IPS-NIHi11 (cell line): ENCODE measurements at places on chromosomes 16 and 17.

DNA sequence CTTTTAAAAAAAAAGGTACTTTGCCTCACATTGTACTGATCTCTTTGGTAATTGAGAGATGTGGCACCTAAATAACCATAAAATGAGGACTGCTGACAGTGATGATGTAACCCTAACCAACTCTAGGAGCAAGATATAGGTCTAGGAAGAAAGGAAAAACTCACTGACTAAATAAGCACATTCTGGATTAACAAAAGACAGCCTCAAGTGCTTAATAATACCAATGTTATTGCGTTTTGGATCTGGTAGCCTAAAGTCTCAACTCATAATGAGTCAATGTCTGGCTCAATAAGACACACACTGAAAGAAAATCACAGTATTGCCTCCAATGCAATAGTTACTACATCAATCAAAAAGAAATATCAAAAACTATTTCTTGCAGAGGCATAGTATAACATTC, 3.0 kb downstream of the ERN1 start:
- no peak for DNase-seq

DNA sequence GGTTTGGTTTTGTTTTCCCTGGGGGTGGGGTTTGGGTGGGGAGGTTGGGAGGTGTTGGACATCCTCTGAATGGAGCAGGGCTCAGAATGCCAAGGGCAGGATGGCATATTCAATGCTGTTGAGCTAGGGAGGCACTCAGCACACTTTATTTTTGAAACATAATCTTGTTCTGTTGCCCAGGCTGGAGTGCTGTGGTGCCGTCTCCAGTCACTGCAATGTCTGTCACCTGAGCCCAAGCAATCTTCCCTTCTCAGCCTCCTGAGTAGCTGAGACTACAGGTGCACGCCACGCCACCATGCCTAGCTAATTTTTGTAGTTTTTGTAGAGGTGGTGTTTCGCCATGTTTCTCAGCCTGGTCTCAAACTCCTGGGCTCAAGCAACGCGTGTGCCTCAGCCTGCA, 186.1 kb downstream of the RPTOR start:
- DNase-seq = no peak

DNA sequence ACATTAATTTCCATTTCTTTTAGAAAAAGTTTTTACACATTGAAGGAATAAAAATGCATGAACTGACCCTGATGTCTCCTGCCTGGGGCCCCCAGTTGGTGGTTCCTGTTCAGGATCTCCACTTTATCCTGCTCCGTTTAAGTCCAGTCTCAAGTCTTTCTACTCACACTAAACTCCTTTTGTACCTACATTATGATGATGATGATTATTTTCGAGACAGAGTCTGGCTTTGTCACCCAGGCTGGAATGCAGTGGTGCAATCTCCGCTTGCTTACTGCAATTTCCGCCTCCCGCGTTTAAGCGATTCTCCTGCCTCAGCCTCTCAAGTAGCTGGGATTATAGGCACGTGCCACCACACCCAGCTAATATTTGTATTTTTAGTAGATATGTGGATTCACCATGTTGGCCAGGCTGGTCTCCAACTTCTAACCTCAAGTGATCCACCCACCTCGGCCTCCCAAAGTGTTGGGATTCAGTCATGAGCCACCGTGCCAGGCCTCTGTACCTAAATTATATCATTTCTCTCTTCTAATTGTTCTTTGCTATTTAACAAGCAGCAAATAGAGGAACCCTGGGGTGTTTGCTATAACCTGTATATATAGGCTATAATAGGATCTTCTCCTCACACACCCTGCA, 2.2 kb upstream of the FOXK2 start:
- DNase-seq = no peak

GRCh38 chr16:50610331-50611262, 62.4 kb downstream of the NKD1 start:
- DNase-seq = peak; percentile 70

GRCh38 chr16:57390636-57391295, 13.8 kb upstream of the CCL17 start:
- no peak for DNase-seq

- no peak for DNase-seq
Measured at GRCh38 chr17:48336986-48337385, 93.0 kb downstream of the SKAP1 start.

DNA sequence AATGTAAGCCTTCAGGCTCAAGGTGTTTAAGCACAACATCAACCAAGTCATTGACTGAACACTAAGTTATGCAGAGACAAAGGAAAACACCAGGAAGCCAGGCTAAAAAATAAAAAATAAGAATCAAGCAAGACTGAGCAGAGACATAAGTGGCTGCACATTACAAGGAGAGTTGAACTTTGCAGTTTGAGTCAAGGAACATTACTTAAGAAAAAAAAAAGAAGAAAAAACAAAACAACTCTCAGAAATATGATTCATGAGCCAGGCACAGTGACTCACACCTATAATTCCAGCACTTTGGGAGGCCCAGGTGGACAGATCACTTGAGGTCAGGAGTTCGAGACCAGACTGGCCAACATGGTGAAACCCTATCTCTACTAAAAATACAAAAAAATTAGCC, 168.1 kb downstream of the C16orf95 start:
- DNase-seq = no peak

- DNase-seq = no peak
Measured at GRCh38 chr17:48546137-48546923, 1.4 kb upstream of the HOXB2 start.

DNA sequence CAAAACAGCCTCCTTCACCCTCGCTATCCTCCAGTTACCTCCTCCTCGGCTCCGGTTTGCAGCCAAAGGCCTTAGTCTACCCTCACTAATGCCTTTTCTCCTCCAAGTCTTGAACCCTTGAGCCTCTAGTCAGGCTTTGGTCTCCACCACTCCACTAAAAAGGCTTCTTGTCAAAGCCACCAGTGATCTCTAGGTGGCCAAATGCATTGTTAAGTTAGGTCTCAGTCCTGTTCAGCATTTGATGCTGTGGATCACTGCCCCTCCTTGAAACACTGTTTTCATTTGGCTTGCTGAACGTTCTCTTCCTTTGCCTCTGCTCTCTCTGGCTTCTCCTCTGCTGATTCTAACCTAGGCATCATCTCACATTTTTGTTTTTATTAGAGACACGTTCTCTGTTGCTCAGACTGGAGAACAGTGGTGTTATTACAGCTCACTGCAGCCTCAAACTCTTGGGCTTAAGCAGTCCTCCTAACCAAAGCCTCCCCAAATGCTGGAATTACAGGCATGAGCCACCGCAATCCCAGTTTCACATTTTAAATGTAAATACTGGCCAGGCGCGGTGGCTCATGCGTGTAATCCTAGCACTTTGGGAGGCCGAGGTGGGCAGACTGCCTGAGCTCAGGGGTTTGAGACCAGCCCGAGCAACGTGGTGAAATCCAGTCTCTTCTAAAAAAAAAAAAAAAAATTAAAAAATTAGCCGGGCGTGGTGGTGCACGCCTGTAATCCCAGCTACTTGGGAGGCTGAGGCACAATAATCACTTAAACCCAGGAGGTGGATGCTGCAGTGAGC, 1.1 kb downstream of the SGF29 start:
- no peak for DNase-seq

GRCh38 chr16:88549671-88550245, 20.4 kb upstream of the ZC3H18 start:
- no peak for DNase-seq

DNA sequence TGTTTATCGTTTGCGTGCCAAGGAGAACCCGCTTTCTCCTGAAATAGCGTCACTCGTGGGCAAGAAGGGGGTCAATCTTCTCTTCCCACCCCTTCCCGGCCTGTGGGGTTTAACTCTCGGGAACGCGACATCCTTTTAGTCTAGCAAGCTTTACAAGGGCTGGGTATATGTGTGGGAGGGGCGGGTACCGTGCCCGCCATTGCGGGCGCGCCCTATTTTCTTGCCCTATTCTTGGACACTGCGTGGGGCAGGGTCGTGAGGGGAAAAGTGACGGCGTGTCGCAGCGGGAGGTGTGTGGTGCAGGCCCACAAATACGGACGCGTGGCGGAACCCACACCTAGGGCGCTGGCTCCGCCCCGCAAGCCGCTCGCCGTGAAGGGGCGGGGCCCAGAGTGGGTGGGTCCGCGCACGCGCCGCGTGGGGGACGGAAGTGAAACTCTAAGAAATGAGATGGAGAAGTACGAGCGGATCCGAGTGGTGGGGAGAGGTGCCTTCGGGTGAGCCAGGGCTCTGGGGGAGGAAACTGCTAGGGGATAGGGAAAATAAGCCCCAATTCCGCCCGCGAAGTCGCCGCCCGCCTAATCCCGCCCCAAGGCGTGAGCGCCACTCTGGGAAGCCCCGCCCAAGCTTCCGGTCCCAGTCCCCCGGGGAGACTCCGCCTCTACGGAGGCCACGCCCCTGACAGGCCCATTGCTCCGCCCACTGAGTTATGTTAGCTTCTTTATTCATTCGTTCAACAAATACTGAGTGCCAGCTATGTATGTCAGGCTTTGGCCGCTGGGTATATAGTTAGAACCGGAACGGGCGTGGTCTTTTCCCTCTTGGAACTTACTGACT, at the start of gene NEK8:
Gene NEK8 (plus strand): TSS at position 425 of the 837 bp plus-strand sequence. CDS start 26 bp downstream, at position 451.
- peak; percentile 89 for DNase-seq
